ENCODE measurements at places on chromosomes 2 and 18.

DNA sequence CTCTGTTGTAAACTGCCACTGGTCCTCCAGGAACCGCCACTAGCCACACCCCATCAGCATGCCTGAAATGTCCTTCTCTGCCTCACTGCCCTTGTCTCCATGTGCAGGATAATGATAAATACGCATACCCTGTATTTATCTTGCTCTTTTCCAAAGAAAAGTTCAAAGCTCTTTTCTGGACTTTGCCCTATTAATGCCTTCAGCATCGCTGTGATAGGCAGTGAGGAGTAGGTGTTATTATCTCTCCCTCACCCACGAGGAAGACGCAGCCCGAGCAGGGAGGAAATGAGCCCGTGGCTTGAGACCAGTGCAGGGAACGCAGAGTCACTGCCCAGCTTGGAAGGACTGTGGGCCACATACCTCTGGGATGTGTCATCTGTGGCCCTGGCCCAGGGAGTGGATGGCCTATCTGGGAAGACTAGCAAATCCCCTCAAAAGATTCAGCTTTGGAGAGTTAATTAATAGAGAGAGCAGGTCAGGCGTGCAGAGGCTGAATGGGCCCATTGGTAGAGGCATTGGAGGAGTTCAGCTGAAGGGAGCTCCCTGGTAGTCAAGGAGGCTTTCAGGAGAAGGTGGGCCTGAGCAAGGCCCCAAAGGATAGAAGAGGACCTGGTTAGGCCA is 39.5 kb upstream of the MCFD2 start:
- no peak for DNase-seq

GRCh38 chr2:188997263-188997662 is 23.1 kb downstream of the COL3A1 start:
- DNase-seq: no peak

GRCh38 chr2:169366066-169366465 is 3.7 kb upstream of the LRP2 start:
- no peak for DNase-seq

GRCh38 chr2:182649316-182649715 is 66.7 kb upstream of the DNAJC10 start:
- DNase-seq: no peak

DNA sequence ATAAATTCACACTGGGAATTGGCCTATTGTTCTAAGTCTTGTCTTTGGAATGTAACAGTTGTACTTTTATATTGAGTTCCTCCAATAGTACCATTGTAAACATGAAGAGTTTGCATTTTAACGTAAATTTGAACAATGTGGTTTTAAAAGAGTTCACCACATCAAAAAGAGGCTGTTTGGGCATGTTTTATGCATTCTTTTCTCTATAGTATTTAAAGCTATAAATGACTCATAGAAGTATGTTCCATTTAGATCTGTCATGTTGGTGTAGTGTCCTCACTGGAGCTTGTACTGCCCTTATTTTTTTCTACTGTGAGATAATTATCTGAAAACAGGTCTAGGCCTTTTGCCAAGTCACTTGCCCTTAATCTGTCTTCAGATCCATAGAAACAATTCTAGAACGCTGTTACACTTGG is 141.9 kb downstream of the RHBDD1 start:
- no peak for DNase-seq

DNA sequence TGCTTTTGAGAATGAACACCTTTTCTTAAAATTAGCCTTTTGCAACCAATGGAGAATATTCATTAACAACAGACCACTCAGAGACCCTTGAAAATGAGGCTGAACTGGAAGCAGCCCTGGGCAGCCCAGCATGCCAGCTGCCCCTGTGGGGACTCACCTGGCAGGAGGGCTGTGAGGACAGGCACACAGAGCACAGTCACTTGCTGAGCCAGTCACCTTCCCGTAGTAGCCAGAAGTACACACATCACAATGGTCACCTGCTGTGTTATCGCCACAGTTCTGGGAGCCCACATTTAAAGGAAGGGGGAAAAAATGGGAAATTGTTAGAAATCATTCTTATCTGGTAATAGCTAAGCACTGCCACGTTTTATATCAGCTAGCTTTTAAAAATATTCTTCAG is 115.5 kb downstream of the LAMA1 start:
- DNase-seq: no peak

DNA sequence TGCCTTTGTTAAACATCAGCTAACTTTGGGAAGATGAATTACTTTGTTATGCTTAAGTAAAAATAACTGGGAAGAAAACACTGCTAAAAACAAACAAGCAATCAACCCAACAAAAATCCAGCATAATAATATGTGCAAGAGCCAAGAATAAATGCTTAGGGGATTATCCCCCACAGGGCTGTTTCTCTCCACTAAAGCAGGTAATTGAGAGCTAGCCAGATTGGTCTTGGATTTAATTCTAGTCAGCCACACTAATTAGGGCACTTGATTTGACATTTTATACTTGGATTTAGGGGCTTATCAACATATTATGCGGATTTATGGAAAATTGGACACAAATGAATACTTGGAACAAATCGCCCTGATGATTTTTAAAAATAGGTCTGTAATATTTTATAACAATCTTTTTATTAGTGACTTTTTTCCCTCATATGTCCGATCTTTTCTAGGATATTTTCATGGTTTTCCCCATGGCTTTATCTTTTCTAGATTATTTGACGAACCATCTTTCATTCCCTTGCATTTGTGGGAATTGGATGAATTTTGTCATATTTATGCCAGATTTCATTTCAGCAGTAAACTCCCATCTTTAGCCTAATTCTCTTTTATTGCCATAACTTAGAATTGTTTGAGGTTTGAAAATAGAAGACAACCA is 199.1 kb upstream of the NXPH2 start:
- DNase-seq: no peak

DNA sequence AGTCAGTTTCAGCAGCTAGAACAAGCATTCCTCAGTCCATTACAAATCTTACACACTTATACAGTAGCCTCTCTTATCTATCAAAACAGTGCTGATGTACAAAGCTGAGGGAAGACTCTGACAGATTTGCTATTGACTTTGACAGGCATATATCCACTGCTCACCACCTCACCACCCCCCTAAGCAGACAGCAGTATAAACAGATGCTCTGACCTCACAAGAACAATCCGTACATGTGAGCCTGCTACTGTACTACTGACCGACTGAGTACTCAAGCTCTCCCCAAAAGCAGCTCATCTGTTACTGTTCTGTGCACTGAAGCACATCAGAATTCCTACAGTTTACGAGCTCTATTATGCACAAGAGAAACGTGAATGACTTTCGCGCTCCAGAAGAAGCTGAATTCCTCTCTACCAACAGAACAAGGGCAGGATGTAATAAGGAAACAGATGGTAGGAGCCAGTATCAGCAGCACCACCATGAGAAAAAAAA is 95.6 kb upstream of the PDE1A start:
- DNase-seq: no peak
